Tibial nerve (tissue), 4 donors: ENCODE measurements at places on chromosomes 7 and 10. TPM values are rescaled to one million over a fixed set of nuclear protein-coding genes. Genes with fewer than 3 reads are reported as not detected.

Gene CUX1
- 91.3 TPM for total RNA-seq

Gene MMD2
- total RNA-seq: not detected

Gene PVRIG
- not detected for total RNA-seq

Gene MEOX2
- total RNA-seq: 115 TPM

Gene NEUROG3
- not detected for total RNA-seq

Gene PLAU
- total RNA-seq: 7.8 TPM

Gene BRAF
- 43.5 TPM for total RNA-seq

Gene UCN3
- not detected for total RNA-seq

Gene AIMP2
- 34.1 TPM for total RNA-seq

Gene PAPOLB
- 2.2 TPM for total RNA-seq

Gene NEURL1
- total RNA-seq: not detected

Gene COMMD3
- 17.2 TPM for total RNA-seq

Gene TSPAN33
- 8.3 TPM for total RNA-seq

Gene ATP6V0A4
- total RNA-seq: not detected

Gene SMKR1
- total RNA-seq: not detected

Gene HOXA5
- total RNA-seq: 14.9 TPM

Gene CALCR
- not detected for total RNA-seq

Gene NUTM2B
- total RNA-seq: 2.8 TPM

Gene DRGX
- not detected for total RNA-seq

Gene ALOX5
- total RNA-seq: 27.8 TPM

Gene PIK3AP1
- 13.6 TPM for total RNA-seq

Gene DNAJC12
- total RNA-seq: 4.6 TPM

Gene C10orf53
- total RNA-seq: not detected

Gene FAM25G
- total RNA-seq: not detected

Gene SEMA3D
- total RNA-seq: 11.4 TPM

Gene HOXA10
- total RNA-seq: 23.1 TPM

Gene PILRA
- total RNA-seq: 17.3 TPM

Gene GIMAP8
- 12.9 TPM for total RNA-seq

Gene PLA2G12B
- total RNA-seq: not detected

Gene C10orf67
- 0.84 TPM for total RNA-seq

Gene PAX4
- total RNA-seq: not detected

Gene ATXN7L1
- 14.6 TPM for total RNA-seq

Gene SLC16A12
- 25.8 TPM for total RNA-seq

Gene ADRB1
- 1.4 TPM for total RNA-seq

Gene FGFBP3
- total RNA-seq: 3.1 TPM

Gene MPP7
- total RNA-seq: 8.4 TPM

Gene PRPS1L1
- not detected for total RNA-seq

Gene PRRT4
- total RNA-seq: 0.78 TPM

Gene KAT6B
- total RNA-seq: 42.3 TPM

Gene ANLN
- total RNA-seq: 0.84 TPM

Gene PTPRZ1
- 26.4 TPM for total RNA-seq

Gene COL28A1
- 142 TPM for total RNA-seq
